Stimulated activated CD4-positive, alpha-beta T cell treated with anti-CD3 and anti-CD28 coated beads, Interleukin-12 subunit alpha, Interleukin-12 subunit beta, amount 100 ng/mL, for 4 hours (primary cell): ENCODE measurements at places on chromosomes 2 and 18.

- no peak for DNase-seq
Observed at GRCh38 chr2:170362313-170362870, 184.4 kb downstream of the MYO3B start.

DNA sequence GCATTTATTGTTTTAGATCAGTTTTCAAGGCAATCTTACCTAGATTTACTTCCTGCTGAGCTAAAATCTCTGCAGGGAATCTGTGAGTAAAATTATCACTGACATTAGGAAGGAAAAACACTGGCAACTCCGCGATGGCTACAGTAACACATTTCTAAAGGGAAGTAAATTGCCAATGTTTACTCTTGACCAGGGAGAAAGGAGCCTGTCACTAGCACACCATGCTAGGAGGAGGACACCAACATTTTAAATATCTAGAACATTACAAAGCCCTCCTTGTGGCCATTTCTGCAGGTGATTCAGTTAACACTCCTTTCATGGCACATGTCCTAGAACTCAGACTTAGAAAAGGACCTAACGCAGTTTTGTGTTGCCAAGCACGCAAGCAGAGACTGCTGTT, 58.4 kb downstream of the TCF4 start:
- no peak for DNase-seq

DNA sequence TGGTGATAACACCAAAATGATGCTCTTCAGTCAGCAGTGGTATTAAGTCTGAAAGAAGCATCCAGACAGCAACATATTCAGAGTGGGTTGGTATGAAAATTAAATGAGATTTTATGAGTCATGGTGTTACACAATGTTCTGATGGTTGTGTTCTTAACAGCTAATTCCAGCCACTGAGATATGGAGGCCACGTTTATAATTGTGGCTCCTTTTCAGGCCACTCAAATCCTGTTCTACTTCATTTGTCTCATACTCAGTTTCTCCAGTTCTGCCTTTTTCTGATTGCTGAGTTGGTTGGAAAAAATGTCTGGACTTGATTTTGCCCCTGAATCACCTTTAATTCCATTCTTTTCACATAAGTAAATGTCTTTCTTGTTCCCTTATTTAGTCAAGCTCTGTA, 162.7 kb upstream of the COL3A1 start:
- no peak for DNase-seq

DNA sequence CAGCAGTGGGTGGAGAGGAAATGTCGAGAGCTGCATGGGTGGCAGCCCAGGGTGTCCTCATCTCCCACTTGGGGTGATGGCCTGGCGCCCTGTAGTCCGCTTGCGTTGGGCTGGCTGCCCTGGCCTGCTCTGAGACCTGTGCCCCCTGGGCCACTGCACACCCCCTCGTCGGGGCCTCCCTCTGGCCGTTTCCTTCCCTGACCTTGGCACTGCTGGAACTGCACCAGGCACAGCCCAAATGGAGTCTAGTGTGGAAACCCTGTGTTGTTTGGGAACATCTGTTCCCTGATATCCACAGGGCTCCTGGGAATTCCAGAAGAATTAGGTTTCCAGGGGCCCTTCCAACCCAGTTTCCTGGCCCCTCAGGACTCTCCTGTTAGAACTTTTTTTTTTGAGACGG, 13.9 kb downstream of the EFHD1 start:
- DNase-seq, result no peak

DNA sequence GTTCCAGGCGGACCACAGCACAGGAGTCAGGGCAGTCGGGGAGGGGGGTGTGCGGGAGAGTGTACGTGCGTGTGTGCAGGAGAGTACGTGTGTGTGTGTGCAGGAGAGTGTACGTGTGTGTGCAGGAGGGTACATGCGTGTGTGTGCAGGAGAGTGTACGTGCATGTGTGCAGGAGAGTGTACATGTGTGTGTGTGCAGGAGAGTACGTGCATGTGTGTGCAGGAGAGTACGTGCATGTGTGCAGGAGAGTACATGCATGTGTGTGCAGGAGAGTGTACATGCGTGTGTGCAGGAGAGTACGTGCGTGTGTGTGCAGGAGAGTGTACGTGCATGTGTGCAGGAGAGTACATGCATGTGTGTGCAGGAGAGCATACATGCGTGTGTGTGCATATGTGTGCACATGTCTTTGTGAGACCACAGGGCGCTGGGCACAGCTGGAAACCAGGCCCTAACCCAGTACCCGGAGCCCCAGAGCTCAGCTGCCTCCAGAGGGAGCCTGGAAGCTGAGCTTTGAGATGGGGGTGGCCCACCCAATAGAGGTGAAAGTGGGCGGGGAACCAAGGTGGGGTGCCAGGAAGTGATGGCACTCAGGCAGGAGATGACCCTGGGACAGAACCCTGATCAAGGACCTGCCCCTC, 13.9 kb upstream of the KLHL30 start:
- no peak for DNase-seq

GRCh38 chr2:60834270-60834717, 47.1 kb upstream of the REL start:
- no peak for DNase-seq

GRCh38 chr2:44789971-44790721, 151.4 kb upstream of the SIX3 start:
- no peak for DNase-seq

- no peak for DNase-seq
Observed at GRCh38 chr2:138155304-138155703, 191.0 kb downstream of the HNMT start.

DNA sequence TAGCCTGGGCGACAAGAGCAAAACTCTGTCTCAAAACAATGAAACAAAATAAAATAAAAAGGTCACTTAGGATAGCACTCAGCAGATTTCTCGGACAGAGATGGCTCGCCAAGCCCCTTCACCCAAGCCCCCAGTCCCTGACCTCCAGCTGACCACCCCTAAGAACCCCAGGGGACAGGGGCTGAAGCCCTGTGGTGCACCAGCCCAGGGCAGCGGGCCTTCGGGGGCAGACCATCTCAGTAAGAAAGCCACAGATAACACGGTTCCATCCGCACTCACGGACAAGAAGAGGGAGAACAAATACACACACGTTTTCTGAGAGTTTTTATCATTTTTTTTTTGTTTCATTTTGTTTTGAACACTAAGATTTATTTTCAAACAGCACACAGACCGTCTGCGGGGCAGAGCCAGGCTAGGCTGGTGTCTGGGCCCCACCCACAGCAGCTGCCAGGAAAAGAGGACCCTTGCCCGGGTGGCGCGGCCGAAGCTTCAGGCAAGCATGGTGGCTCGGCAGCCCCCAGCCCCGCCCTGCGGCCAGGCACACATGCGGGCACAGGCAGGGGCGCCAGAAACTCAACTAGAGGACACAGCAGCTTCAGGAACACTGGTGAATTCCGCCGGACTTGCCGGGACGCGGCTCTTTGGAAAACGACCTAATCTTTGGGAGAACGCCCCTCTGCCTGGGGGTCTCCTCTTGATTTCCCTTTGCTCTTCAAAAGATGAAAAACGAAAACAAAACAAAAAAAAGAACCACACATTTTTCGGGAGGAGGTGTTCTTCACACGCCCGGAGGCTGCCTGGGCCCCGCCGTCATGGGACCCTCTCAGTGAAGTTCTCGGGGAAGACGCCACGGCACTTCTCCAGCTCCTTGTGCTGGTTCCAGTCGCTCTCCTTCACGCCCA, 59.0 kb downstream of the BIN1 start:
- DNase-seq, result no peak

DNA sequence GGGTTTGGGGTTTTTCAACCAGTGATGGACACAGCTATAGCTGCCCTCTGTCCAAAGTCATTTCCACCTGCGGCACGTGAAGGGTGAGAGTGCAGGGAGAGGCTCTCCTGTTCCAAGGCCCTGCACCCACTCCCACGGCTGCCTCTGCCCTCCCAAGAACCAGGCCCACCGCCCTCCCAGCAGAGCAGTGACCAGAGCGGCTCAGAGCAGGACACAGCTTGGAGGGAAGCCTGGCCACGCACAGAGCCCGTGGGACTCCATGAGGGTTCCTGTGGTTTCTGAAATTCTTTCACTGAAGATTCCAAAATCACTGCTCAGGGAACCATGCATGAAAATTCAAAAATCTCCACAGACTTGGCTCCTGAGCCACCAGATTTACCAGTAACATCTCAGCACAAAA, 67.3 kb upstream of the SALL3 start:
- no peak for DNase-seq

DNA sequence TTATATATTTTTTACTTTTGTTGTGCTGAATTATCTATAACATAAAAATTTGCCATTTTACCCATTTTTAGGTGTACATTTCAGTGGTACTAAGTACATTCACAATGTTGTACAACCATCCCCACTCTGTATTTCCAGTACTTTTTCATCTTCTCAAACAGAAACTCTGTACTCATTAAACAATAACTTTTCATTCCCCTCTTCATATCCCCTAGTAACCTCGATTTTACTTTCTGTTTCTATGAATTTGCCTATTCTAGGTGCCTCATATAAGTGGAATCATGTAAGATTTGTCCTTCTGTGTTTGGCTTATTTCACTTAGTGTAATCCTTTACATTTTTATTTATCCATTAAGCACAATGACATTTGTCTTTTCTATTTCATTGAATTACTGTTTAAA, 51.3 kb downstream of the GTF2A1L start:
- no peak for DNase-seq

DNA sequence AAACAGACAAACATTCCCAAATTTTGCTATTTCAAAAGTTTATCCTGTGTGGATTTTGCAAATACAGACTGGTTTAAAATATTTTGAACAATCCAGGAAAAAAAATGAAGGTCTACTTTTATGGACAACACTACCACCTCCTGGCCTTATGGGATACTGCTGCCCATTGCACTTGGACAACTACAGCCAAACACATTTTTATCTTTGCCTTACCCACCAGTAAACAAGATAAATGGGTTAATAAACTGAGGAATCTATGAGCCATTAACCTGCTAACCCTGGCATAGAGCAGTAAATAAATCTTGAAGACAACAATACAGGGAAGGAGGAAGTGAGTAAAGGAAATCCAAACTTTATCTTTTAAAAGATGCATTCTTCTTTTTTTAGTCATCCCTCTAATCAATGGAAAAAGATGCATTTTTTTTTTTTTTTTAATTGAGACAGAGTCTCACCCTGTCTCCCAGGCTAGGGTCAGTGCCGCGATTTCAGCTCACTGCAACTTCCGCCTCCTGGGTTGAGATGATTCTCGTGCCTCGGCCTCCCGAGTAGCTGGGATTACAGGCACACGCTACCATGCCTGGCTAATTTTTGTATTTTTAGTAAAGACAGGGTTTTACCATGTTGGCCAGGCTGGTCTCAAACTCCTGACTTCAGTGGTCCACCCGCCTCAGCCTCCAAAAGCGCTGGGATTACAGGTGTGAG, 2.1 kb upstream of the SPIRE1 start:
- DNase-seq, result no peak

DNA sequence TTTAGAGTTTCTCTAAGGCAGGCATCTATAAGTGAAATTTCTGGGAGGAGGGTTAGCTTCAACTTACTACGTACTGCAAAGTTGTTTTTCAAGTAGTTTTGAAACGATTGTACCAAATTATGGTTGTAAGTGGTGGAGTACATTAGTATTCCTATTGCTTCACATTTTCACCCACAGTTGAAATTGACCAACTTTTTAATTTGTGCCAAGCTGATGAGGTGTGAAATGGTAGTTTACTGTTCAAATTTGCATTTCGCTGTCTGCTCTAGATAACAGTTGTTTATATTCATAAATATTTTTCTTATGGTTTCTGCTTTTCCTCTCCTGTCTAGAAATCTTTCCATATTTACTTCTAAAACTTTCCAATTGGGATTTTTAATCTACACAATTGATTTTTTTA, 18.6 kb downstream of the NPC1 start:
- no peak for DNase-seq

GRCh38 chr2:142234741-142235140, 103.9 kb upstream of the LRP1B start:
- no peak for DNase-seq

DNA sequence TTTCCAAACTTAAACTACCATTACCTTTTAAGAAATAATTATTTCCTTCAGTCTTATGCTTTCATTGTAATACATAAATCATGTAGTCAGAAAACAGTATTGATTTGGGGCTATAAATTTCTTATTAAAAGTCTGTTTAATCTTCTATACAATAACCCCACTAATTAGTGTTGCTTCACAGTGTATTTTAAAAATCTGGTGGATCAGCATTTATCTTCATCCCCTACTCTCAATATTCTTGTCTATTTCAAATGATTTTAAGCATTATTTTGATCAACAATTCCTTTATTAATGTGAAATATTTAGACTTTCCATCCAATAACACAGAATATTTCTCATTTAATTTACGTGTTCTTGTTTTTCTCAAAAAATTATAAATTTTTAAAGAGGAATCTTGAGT, 32.5 kb upstream of the SDC1 start:
- no peak for DNase-seq

DNA sequence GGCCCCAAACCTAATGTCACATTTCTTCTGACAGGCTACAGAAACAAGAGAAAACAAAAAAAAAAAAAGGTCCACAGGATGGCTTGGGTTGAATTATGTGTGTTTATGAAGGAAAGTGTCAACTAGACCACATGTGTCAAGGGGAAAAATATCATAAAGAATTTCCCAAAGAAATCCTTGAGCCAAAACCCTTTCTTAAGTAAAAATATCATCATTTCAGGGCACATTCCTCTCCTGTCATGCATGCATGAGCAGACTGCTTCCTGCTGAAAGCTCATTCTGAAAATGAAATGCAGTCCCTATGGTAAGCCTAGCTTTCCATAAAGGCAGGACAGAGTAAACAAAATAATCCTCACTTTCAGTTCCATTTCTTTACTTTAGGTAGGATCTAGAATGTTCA, 85.7 kb upstream of the RBBP8 start:
- no peak for DNase-seq

- DNase-seq, result peak; percentile 90
Observed at GRCh38 chr2:222655787-222656525, at the start of gene FARSB. TSS of gene FARSB (minus strand) at chr2:222656092. CDS start at chr2:222656073, 19 bp downstream.

DNA sequence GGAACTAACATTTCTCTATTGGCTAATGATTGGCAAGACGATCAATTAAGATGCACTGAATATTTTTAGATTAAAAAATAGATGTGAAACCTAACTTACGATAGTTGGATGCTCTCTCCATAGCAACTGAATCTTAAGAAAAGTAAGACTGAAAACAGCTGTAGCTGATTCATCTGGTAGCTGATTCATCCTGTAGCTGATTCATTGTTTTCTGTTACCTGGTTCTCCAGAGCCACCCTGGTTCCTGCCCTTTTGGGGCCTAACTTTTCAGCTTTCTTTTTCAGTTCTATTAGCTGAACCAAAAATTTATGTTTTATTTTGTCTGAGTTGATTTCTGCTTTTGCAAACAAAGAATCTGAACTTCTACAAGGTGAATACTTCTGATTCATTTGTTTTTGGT, 22.7 kb upstream of the SPR start:
- DNase-seq, result no peak

DNA sequence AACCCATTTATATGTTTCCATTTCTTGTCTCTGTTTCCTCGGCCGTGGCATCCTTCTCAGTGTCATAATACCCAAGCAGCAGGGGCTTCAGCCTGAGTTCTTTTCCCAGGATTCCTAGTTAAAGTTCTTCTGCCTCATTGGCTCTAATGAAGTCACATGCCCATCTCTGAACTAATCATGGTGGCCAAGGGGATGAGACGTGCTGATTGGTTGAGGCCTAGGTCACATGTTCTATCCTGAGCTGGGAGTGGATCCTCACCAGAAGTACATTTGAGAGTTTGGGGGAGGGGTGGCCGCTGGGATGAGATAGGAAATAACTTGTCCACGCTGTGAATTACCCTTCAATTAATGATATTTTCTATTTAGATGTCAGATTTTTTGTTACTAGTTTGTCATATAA, 3.8 kb upstream of the UGT1A5 start:
- DNase-seq, result no peak

GRCh38 chr2:221156062-221156734, 415.9 kb downstream of the EPHA4 start:
- no peak for DNase-seq
